ENCODE measurements at places on chromosomes 2 and 18.

DNA sequence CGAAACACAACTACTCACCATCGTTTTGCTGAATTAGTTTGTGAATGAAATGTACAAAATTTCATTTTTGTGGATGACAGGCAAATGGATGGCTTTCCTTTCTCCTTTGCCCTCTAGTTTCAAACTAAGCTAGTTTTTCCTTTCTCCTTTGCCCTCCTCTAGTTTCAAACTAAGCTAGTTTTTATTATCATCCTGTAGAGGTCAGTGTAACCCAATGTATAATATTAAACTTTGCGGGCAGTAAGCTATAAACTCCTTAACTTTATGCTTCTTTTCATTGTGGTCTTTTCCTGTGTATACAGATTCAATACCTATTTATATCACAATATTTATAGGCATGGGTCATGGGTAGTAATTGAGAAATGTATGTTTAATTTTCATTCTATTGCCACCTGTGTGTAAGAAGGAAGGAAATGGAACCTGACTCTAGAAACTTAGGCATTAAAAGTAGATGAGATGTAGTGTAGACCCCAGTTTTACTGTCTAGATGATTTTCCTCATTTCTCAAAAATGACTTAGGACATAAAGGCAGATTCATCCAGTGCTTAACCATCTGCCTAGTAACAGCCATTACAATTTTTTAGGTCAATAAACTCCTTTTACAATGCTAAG, 58.1 kb downstream of the MAP3K19 start:
- DNase-seq, result peak; percentile 38

DNA sequence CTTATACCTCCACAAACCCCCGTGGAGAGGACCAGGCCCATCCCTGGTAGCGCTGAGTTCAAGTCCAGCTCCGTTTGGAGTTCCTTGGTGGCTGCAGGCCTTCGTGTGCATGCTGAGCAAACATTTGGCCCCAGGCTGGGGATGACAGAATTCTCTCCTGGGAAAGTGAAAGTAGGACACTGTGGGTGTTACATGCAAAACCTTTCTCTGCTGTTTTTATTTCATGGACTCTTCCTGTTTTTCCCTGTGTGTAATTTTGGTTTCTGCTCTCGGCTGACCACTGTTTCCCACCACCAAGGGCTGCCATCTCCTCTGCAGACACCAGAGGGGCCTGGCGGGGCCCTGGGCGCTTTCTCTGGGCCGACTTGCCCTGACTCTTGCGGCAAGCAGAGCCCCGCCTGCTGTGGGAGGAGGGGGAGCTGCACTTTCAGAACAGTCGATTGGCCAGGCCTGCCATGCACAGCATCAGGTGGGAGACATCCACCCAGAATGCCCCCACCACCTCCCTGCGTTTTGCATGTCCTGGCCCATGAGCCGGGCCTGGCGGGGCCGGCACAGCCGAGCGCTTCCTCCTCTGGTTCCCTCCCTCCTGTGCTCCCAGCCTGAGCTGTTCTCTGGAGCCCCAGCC, 102.4 kb downstream of the CABLES1 start:
- DNase-seq, result no peak

GRCh38 chr18:40926679-40927078, 1028.4 kb upstream of the PIK3C3 start:
- peak; percentile 13 for DNase-seq

- DNase-seq, result no peak
These were observed 22.7 kb upstream of the NCK2 start for GRCh38 chr2:105721991-105722511.

Data from G401 (cell line).